ENCODE measurements at places on chromosomes 7 and 10.

GRCh38 chr7:152902054-152902453, 142.5 kb downstream of the ACTR3B start:
- no peak for DNase-seq

DNA sequence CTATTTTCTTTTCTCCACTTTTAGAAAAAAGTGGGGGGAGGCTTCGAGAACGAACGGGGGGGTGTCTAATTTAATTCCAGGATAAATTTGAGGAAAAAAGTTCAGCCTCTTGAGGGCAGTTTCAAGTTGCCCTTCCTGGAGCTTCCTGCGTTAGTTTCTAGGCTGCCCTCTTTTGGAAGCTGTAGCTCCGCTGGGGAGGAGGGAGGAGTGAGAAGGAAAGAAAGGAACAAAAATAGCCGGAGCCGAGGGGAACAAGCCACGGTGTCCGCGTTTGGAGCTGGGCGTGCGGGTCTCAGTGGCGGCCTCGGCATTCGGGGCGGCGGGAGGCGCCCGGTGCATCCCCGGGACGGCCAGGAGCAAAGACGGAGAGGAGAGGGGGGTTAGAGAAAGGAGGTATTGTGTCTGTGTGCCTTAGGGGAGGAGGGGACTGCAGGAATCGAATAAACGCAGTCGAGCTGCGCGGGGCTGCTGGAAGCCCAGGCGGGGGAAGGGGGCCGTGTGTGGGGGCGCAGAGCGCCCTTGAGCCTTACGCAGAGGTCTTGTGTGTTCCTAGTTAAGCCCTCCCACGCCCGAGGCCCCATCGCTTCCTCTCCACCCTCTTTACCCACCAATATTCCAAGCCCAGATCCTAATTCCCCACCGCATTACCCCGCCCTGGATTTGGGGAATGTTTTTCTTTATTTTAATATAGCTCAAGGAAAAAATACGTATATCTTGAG, 2.0 kb upstream of the TNRC18 start:
- DNase-seq, result no peak

GRCh38 chr10:18399158-18399557, 252.2 kb downstream of the NSUN6 start:
- no peak for DNase-seq

DNA sequence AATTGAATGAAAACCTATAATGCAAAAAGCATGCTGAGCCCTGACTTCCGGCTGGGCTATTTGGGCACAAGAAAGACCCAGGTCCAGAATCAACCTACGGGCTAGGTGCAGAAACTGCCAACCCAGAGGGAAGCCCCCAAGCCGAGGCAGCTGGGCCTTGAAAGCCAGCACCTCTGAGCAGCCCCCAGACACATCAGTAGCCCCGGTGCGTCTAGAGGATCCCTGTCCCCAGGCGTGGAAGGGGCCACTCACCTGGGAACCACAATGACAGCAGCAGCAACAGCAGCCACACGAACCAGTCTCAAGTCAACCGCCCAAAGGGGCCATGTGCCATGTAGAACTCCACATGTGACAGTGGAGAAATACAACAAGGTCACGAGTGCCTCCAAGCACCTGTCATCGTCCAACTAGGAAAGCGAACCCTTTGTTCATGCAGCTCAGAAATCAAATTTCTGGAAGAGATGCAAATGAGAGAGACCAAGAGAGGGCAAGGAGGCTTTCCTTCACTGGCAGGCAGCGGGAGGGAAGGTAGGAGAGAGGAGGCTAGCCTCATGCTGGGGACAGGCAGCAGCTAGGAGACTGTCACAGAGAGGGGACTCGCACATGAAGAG, 57.5 kb upstream of the CHST15 start:
- no peak for DNase-seq

GRCh38 chr7:95545007-95545615, 51.2 kb downstream of the PDK4 start:
- no peak for DNase-seq

DNA sequence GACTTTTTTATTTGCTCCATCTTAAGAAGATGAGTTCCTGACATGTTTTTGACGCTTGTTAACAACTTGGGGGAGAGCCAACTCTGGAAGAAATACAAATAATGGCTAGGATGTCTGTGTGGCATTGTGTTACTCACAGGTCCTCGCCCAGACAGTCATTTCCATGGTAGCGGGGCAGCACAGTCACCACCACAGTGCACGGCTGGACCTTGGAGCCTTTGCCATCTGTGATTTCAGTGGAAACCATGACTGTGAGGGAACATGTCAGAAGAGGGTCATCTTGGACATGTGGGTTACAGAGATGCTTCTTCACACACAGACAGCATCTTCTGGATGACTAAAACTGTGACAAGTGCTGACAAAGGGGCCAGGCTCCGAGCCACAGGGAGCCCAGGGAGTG, 74.5 kb downstream of the PKD1L1 start:
- no peak for DNase-seq

- no peak for DNase-seq
Observed at GRCh38 chr7:111853201-111853990, 291.1 kb upstream of the IMMP2L start.

DNA sequence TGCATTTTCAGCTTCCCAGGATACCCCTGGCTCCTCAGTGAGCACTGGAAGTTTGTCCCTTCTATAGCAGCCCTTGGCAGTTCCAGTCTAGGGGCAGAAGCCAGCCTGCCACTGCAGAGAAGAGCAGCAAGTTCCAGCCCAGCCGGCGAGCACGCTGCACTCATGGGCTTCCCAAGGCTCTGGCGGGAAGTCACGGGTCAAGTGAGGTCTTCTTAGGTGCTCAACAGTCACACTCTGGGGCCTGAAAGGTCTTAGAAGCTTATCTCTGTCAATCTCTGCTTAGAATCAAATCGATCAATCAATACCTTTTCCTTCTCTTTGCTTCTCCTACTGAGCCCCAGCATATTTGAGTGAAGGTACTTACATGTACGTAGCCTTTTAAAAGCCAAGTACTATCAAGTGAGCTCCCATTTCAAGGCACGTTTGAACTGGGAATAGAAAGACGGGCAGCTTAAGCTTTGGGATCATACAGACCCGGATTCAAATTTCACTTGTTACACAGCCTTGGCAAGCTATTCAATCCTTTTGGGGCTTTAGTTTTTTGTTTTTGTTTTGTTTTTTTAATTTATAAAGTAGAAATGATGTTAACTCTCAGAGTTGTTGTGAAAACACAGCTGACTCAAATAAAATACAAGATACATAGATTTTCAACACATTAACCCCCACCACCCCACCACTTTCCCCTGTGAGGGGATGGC, 152.6 kb upstream of the KLF14 start:
- no peak for DNase-seq

DNA sequence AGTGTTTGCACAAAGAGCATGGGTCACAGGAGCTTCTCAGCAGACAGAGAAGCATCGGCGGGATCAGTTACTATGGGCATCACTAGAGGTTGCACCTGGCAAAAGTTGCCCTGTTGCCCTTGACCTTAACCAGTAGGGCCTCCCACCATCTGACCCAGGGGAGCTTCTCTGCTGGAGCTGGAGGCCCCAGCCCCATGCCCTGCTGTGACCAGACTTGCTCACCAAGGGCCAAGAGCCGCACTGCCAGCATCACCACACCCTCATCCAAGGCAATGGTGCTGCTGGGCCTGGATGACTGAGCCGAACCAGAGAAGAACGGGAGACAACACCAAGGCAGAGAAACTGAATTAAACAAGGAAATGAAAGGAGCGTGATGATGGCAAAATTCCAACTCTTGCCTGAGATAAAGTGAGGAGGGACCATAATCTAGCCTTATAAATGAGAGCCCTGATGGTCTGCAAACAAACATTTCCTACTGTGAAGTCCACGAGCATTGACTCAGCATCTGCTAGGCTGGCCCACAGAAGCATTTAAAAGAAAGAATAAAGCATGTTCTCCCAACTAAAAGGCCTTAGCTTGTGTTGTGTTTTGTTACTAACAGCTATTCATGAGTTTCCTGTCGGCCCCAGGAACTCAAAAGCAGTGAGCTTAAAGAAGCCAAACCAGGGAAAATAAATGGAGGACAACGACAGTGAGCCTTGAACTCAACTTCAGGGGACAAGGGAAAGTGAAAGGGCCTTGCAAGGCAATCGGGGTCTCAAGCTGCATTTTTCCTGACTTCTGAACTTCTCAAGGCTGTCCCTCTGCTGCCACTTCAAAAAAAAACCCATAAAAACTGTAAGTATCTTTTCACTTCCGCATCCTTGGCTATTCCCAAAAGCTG, 60.4 kb downstream of the AFAP1L2 start:
- no peak for DNase-seq

- DNase-seq, result no peak
Observed at GRCh38 chr10:17385066-17385465, 69.3 kb downstream of the ST8SIA6 start.

GRCh38 chr7:27091941-27092818, 3.6 kb downstream of the HOXA1 start:
- DNase-seq, result no peak

DNA sequence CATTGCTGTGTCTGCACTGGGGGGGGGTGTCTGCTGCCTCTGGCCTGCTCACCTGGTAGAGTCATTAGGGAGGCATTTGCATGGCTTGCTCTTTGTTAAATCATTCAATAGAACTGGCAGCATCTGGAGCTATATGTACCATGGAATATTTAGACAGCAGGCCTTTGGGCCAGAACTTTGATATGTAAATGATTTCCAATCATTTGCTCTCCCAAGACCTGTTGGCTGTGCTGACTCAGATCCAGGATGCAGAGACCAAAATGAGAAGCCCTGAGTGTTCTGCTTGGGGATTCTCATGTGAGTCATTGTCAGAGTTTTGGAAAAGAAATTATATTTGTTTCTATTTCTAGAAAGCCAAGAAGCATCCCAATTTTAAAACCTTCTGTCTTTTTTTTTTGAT, 257.6 kb upstream of the IGFBP3 start:
- DNase-seq, result no peak

DNA sequence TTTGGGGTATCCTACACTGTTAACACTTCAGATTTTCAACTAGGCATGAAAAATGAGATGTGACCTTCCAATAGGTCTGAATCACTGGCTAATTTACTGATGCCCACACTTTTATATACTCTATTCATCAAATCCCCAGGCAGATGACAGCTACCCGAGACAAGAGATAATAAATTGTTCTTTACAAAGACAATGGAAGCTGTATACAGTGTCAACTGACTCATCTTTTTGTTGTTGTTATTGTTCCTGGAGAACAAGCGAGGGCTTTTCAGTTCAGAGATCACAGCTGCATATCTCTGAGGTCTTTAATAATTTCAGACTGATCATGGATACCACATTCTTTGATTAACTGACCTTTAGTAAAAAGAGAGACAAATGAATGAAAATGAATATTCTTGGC, 228.9 kb downstream of the SDHAF3 start:
- no peak for DNase-seq

DNA sequence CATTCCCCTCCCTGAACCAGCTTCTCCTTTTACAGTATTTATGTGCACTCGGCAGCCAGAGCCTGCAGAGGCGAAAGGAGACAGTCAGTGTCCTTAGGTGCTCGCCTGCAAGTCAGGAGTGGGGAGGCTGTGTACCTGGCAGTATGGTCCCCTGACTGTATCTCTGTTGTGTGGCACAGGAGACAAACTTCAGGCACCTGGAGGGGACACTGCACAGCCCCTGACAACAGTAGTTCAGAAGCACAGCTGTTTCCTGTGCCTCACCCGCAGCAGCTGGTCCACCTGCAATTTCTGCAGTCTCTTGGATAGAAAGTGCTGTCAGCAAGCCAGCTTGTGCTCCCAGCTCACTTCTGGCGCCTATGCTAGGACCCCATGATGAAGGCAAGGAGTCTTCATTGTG, 73.4 kb upstream of the LAMB4 start:
- DNase-seq, result no peak

- no peak for DNase-seq
Observed at GRCh38 chr10:61076572-61077114, 132.7 kb upstream of the RHOBTB1 start.

GRCh38 chr7:131020759-131021261, 286.8 kb upstream of the KLF14 start:
- DNase-seq, result no peak

DNA sequence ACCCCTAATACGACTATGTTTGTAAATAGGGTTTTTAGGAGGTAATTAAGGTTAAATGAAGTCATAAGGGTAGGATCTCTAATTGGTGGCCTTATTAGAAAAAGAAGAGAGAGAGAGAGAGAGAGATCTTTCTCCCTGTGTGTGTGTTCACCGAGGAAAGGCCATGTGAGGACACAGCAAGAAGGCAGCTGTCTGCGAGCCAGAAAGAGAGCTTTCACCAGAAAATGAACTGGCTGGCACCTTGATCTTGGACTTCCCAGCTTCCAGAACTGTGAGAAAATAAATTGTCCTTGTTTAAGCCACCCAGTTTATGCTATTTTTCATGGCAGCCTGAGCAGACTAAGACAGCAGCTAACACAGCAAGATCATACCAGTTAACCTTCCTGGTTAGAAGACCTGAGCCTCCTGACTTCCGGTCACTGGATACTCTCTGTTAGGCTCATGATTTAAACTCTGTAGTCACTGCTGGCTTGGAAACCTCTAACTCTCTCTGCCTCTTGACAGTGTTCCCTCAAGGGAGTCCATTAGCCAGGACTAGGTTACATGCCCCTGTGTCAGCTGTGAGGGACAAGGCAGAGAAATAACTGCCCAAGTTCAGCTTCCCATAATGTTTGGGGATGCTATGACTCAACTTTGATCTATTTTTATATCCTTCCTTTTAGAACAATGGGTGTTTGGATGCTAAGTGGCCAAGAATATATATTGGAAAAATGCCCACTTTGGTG, 102.3 kb downstream of the DYNC1I1 start:
- DNase-seq, result no peak

- no peak for DNase-seq
Observed at GRCh38 chr7:24920451-24921361, 59.3 kb downstream of the OSBPL3 start.

- no peak for DNase-seq
Observed at GRCh38 chr7:105098863-105099515, 85.0 kb downstream of the KMT2E start.

GRCh38 chr7:128904381-128905197, 5.9 kb downstream of the KCP start:
- no peak for DNase-seq

DNA sequence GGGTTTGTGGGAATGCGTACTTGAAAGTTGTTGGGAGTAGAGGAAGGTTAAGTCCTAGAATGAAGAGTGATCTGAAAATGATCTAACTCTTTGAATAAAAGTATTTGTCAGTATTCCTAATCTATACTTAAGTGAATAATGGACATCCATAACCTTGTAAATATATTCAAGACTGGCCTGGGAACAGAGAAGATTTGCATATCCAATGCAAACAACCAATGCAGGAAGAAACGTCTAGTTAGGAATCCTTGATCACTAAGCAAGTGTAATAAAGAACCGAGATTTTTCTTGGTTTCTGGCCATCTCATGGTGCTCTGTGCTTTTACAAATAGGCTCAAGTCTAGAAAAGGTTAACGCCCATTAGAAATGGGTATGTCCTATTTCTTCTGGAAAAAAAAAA, 157.1 kb downstream of the RAB11FIP2 start:
- no peak for DNase-seq

GRCh38 chr10:112793202-112793921, 156.7 kb upstream of the TCF7L2 start:
- DNase-seq, result no peak

GRCh38 chr10:111109501-111110242, 32.8 kb downstream of the ADRA2A start:
- no peak for DNase-seq

- DNase-seq, result no peak
Observed at GRCh38 chr10:61778137-61778536, 115.4 kb downstream of the CABCOCO1 start.
